ENCODE measurements at places on chromosomes 5 and 9.

DNA sequence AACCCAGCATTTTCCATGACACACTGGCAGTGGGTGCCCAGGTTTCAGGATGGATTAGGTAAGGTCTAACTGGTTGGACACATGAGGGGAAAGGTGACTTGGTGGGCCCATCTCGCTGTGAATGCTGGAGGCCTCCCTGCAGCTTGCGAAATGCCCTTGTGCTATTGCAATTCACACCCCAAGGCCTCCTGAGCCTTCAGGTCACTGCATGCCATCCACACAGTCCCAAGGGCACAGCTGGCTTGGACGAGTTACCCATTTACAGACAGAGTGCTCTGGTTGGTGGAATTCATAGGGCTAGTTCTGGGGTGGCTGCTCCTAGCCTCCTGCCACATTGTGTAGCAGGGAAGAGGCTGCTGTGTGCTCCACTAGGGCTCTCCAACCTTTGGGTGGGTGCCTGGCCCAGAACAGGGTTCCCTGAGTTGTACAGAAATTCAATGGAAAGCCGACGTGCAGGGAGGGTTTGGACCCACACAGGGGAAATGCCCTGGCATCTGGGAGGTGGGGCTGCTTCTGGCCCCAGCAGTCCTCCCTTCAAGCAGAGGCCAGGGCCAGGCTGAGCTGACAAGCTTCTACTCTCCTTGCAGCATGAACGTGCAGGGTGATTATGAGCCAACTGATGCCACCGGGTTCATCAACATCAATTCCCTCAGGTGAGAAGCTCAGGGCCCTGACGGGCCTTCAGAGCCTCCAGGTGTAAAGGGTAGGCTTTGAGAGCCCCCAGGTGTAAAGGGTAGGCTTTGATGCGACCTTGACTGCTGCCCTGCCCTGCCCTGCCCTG is 54.3 kb downstream of the ASS1 start:
- no peak for DNase-seq

DNA sequence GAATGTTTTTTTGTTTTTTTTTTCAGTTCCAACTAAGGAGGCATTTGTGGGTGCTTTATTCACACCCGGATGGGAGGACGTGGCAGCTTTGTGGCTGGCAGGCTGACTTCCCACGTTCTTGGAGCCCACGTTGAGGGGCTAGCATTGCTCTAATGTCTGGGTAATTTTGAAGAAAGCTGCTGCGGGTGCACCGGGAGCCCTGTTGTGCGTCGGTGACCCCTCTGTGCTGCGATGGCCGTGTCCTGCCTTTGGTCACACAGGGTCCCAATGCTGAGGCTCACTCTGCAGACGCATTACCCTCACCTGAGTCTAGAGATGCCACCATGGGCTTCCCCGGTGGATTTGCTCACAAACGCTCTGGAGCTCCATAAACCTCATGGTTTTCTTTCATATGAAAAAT is 34.2 kb downstream of the NDUFS6 start:
- DNase-seq = no peak

DNA sequence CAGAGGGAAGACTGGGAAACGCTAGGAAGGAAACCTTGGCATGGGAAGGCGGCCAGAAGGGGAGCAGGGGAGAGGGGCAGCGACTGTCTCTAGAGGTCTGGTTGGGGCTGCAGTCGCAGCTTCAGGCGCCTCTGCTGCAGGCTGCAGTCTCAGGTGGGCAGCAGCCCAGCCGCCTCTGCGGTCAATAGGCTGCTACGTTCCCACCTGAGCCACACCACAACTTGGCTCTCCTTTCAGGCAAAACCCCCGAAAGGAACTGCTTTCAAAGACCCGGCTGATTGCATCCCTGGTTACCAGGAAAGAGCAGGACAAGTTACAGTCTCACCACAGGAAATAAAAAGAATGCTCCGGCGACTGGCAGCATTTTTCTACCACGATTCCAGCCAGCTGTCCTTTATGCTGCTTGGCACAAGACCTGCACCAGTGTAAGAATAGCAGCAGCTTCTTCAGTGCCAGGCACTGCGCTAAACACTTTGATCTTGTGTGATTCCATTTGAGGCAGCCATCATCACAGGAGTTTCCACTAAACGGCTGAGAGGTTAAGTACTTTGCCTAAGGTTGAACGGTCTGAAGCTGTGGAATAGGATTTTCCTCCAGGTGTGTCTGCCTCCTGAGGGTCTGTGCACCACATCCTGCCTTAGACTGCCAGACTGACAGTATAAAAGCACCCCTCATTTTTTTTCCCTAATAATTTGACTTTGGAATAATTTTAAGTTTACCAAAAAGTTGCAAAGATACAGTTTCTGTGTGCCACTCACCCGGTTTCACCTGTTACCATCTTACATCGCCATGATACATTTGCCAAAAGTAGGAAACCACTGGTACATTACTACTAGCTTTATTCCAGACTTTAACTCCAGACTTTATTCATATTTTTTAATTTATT is 7.5 kb downstream of the RPS14 start:
- DNase-seq = no peak

- DNase-seq = no peak
Observed at GRCh38 chr9:72401396-72401795, 36.4 kb upstream of the ZFAND5 start.

GRCh38 chr5:79901631-79902030 is 89.4 kb downstream of the MTX3 start:
- no peak for DNase-seq

DNA sequence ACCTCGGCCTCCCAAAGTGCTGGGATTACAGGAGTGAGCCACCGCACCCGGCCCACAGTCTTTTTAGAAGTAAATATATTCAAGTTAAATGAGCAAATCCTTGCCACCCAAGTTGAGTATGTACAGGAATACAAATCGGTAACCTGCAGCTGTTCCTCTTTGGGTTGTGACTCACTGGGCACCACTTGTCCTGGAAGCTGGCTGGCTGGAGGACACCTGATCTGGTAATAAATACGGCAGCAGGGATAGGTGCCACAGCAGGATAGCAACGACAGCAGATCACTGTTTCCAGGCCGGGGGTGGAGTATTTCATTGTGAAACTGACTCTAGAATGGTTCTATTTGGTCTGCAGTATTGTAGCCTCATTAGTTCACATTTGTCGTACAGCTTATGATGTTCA is 35.7 kb upstream of the SLC36A2 start:
- DNase-seq = peak; percentile 5

- no peak for DNase-seq
Observed at GRCh38 chr5:160835818-160836528, 16.0 kb downstream of the ATP10B start.

DNA sequence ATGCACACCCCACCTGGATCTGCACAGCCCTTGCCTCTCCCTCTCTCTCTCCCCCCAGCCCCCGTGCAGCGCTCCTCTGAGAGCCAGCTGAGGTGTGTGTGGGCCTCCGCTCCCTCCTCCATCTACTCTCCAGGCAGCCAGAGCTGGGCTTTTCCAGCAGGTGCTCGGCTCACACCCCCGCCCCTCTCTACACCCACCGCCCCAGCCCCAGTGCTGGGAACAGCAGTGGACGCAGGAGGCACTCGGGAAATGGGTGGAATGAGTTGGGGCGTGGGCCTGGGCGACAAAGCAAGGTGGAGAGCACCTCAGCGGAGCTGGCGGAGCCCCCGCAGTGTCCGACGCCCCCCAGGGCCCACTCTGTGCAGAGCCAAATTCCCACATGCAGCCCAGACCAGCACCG is 13.3 kb upstream of the LHX3 start:
- no peak for DNase-seq

GRCh38 chr5:154885439-154885838 is 27.0 kb downstream of the CNOT8 start:
- DNase-seq = no peak

- DNase-seq = no peak
Observed at GRCh38 chr5:107968998-107969397, 298.3 kb upstream of the EFNA5 start.

- no peak for DNase-seq
Observed at GRCh38 chr5:112036206-112036605, 279.2 kb upstream of the NREP start.

GRCh38 chr9:115209601-115210306 is 91.8 kb upstream of the TNC start:
- no peak for DNase-seq

DNA sequence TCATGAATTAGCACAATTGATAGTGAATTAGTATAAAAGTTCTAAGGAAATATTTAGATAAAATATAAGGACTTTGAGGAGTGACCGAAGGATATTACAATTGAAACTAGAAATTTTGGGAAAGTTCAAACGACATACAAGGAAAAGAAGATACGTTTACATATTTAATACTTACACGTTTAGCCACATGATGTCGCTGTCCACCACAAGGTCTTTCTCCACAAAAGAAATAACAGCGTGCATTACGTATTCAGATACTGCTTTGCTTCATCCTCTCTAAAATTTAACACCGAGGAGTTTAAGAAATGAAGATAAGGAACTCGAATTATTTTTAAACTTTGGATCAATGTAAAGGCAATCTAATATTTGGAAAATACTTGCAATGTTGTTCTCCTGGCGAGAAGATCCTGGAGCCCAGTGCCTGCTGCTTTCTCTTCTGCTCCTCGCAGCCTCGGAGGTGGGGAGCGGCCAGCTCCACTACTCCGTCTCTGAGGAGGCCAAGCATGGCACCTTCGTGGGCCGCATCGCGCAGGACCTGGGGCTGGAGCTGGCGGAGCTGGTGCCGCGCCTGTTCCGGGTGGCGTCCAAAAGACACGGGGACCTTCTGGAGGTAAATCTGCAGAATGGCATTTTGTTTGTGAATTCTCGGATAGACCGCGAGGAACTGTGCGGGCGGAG is at the start of gene PCDHA3:
Gene PCDHA3 (plus strand): TSS at position 242 of the 678 bp plus-strand sequence.
- no peak for DNase-seq

GRCh38 chr9:120758544-120758943 is 34.7 kb downstream of the FBXW2 start:
- no peak for DNase-seq

DNA sequence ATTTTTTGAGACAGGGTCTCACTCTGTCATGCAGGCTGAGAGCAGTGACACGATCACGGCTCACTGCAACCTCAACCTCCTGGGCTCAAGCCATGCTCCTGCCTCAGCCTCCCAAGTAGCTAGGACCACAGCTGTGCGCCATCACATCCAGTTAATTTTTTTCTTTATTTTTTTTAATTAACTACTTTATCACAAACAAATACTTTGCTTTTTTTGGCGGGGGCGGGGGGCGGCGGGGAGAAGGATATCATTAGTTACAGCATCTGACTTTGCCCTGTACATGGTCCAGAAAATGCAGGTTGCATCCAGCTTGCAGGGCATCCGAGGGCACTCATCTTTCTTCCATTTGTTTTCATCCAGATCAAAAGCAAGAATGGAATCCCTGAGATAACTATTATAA is 201.8 kb upstream of the IER5L start:
- DNase-seq = no peak

DNA sequence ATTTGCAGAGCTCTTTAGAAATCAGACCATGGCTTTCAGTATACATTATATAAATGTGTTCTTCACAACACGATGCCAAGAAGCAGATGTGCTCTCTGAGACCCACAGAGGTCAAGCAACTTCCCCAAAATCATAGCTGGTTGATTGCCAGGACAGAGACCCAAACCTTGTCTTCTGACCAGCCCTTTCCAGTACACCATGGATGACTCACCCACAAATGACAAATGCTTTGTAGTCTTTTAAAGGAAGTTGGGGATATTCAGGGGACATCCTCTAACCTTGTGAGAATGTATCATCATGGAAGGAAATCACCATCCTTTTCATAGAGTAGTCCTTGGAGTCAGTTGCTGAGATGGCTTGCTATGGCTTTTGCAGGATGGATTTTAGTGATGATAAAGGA is 30.1 kb downstream of the ZNF462 start:
- DNase-seq = no peak

GRCh38 chr9:129213551-129213950 is 35.5 kb upstream of the IER5L start:
- no peak for DNase-seq

DNA sequence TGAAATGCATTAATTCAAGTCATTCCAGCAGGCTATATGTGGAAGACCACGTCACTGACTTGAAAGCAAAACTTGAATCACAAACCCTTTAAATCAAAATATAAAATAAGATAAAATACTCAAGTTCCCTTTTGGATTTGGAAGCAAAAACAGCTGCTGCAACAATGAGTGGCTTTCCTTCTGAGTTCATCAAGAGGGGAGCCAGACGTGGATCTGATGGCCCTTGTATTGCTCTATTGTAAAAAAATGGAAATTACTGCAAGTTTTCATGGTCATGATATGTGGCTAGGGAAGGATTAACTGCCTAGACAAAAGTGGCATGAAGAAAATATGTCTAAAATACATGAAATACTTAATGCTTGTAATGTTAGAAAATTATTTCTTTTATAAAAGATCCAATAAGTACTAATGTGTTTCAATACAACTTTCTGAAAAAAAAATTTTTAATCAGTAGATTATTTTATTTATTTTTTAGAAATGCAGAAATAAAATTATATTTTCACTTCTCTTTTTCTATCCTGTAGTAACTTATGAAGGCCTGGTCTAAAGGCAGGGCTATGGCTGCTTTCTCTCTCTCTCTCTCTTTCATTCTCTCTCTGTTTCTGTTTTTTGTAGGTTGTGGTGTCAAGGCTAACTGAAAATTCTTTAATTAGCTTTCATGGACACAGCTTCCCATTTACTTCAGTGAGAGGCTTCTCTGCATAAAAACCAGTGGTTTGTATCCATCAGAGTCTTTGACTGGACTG is 24.0 kb downstream of the LIX1 start:
- DNase-seq = no peak
